A549 treated with dexamethasone at 1 μM for 4 hours (cell line): ENCODE measurements at places on chromosomes 3 and 15. TPM values are rescaled to one million over a fixed set of nuclear protein-coding genes. Genes with fewer than 3 reads are reported as not detected.

The LDHAL6B gene
- total RNA-seq: 0.05 TPM in 1 of 5 replicates, not detected in the others

The TGM4 gene
- total RNA-seq: 0.25 to 0.39 TPM (median 0.27 TPM) in 5 replicates

The RBP2 gene
- total RNA-seq: not detected in 5 replicates

The HESX1 gene
- 0.13 to 0.62 TPM (median 0.19 TPM) in 4 of 5 replicates, not detected in the other for total RNA-seq

The MST1 gene
- 0.83 to 2.4 TPM (median 1.4 TPM) in 5 replicates for total RNA-seq

The CTXN2 gene
- total RNA-seq: 0.02 to 0.05 TPM (median 0.03 TPM) in 3 of 5 replicates, not detected in the others

The LYSMD4 gene
- total RNA-seq: 3.0 to 4.2 TPM (median 3.3 TPM) in 5 replicates

The RYR3 gene
- total RNA-seq: 0.05 to 0.12 TPM (median 0.07 TPM) in 4 of 5 replicates, not detected in the other

The SMCO1 gene
- not detected in 5 replicates for total RNA-seq

The UBAP1L gene
- 0.29 to 1.4 TPM (median 0.61 TPM) in 5 replicates for total RNA-seq

The IQCF6 gene
- not detected in 5 replicates for total RNA-seq

The BFSP2 gene
- not detected in 5 replicates for total RNA-seq
